ENCODE measurements at places on chromosomes 6 and 20.

DNA sequence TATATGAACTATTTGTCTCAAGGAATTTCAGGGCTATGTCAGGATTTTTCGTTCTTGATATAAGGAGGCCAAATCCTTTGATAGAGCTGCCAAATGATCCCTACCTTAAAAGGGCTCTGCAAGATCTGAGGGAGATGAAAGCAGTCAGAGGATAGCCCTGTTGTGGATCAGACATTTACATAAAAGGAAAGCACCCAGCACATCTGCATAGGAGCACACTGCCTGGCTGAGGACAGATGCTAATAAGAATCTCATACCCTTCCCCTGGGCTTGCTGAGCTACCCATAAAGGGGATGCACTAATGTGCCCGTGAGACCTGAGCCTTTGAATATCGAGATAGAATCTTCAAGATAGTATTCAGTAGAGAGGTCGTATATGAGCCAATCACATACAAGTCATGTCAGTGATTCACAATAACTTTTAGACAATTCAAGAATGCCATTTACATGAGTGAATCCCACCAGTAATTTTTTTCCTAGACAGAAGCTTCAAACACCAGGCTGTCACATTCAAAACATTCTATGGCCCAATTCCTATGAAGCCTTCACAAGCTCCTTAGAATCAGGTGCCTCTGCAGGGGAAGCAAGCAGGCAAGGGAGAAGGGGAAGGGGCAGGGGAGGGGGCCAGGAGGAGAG, 71.1 kb downstream of the STMND1 start:
- no peak overlapping the region for H3K27ac ChIP-seq
- H3K27me3 ChIP-seq, result peaks cover 5% of the 10 kb centered on the region

GRCh38 chr6:15421945-15422733, 176.3 kb downstream of the JARID2 start:
- DNase-seq, result no peak
- no peak overlapping the region for H3K4me3 ChIP-seq
- H3K36me3 ChIP-seq, result peaks cover 36% of the 10 kb centered on the region

DNA sequence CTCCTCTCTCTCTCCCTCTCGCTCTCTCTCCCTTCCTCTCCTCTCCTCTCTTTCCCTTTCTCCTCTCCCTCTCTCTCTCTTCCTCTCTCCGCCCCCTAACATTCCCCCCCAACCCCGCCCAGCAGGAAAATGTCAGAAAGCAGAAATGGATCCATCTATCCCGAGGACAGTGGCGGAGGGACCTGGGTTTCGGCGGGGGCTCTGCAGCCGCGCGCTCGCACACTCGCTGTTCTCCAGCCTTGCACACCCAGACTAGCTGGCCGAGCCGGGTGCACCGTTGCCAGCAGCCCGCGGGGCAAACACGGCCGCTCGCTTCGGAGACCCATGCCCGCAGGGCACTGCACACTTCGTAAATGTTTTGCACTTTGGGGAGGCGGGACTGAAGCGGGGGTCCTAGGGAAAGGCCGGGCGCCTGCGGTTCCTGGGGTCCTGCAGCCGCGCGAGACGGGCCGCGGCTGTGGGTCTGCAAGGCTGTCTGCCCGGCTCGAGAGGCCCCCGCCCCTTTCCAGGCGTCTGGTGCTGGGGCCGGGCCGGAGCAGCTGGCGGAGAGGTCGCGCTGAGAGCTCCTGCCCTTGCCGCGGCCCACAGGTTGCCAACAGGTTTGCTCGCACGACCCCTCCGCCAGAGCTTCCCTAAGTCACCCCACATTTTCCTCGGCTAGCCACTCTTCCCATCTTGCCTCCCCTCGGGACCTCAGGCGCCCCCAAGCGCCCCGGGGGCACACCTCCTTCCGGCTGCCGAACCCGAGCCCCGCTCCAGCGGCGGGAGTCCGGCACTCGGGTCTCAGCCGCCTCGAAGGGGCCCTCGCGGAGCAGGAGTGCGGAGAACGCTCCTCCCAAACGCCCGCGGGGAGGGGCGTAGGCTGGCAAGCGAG, 818 bp upstream of the MDGA1 start:
- DNase-seq, result peak; percentile 78
- H3K27ac ChIP-seq, result peak overlapping the region; percentile 80
- peak overlapping the region; percentile 95 for H3K4me3 ChIP-seq
- H3K36me3 ChIP-seq, result no peaks in the 10 kb centered on the region

DNA sequence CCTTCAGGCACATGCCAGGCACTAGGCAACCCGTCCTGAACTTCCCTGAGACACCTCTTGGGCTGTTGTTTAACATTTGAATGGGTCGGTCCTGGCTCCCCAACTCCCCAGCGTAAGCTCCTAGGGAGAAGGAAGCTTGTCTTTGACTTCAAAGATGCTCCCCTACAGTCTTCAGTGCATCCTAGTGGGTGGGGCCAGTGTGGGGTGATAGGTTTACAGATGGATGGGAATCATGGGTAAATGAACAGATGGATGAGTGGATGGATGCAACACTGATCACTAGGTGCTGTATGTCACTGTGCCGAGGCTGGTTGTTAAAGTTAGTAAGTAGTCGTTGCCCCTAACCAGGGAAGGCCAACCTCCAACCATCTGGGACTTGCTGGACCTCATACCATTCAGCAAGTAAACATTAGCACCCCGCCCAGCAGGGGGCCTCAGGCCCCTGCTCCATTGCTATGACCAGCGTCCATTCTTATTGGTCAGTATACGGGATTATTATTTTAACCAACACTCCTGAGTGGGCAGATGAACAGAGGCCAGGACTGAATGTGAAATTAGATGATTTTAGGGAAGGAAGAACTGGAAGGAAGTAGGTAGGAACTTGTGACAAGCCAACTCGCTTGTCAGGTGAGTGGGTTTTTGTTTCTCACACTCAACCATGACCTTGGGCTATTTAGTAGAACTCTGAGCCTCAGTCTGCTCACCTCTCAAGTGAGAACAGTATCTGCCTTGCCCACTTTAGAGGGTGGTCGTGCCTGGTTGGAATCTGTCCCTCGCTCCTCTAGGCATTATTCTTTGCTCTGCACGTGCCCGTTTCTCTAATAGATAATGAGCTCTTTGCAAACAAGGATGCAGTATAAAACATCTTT, 82.9 kb upstream of the FOXP4 start:
- peaks cover 9% of the 10 kb centered on the region for H3K27me3 ChIP-seq
- H3K36me3 ChIP-seq, result no peaks in the 10 kb centered on the region
- no peak overlapping the region for H3K4me3 ChIP-seq

DNA sequence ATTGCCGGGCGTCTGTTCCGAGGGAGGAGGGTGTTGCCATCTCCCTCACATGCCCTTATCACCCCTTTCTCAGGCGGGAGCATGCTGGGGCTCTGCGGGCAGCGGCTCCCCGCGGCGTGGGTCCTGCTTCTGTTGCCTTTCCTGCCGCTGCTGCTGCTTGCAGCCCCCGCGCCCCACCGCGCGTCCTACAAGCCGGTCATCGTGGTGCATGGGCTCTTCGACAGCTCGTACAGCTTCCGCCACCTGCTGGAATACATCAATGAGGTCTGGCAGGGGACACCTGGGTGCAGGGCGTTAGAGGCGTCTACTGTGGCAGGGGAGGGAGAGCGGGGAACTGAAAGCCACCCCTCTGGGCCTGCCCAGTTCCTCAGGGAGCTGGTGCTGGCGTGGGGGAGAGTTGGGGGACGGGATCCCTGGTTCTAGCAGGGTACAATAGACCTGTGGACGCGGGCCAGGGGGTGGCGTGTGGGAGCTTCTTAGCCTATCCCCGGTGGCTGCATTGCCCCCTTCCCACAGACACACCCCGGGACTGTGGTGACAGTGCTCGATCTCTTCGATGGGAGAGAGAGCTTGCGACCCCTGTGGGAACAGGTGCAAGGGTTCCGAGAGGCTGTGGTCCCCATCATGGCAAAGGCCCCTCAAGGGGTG, 697 bp downstream of the PPT2 start:
- DNase-seq, result peak; percentile 77
- H3K27ac ChIP-seq, result peak overlapping the region; percentile 97
- peaks cover 22% of the 10 kb centered on the region for H3K36me3 ChIP-seq
- H3K4me3 ChIP-seq, result peak overlapping the region; percentile 100

DNA sequence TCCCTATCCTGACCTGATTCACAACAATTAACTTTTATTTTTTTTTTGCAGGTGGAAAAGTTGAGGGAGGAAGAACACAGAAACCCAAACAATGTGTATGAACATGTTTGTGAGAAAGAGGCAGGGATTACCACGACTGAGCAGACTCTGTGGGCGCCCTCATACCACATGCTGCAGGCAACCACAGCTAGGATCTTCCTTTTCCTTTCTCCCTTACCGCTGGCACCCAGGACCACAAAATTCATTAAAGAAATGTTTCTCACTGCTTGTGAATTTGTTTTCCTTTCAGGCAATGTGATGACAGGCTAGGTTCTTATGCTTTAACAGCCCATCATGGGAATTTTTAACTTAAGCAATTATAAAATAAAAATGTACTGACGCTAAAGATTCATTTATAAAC, 287.1 kb downstream of the GMDS start:
- H3K27ac ChIP-seq, result no peak overlapping the region
- H3K4me3 ChIP-seq, result no peak overlapping the region
- H3K4me1 ChIP-seq, result peaks cover 4% of the 10 kb centered on the region
- no peaks in the 10 kb centered on the region for H3K36me3 ChIP-seq
- no peaks in the 10 kb centered on the region for H3K27me3 ChIP-seq
- no peak for DNase-seq

GRCh38 chr6:127855542-127856159, 45.2 kb downstream of the THEMIS start:
- no peak for DNase-seq
- no peaks in the 10 kb centered on the region for H3K4me1 ChIP-seq
- H3K27ac ChIP-seq, result no peak overlapping the region
- no peaks in the 10 kb centered on the region for H3K36me3 ChIP-seq
- H3K27me3 ChIP-seq, result no peaks in the 10 kb centered on the region

DNA sequence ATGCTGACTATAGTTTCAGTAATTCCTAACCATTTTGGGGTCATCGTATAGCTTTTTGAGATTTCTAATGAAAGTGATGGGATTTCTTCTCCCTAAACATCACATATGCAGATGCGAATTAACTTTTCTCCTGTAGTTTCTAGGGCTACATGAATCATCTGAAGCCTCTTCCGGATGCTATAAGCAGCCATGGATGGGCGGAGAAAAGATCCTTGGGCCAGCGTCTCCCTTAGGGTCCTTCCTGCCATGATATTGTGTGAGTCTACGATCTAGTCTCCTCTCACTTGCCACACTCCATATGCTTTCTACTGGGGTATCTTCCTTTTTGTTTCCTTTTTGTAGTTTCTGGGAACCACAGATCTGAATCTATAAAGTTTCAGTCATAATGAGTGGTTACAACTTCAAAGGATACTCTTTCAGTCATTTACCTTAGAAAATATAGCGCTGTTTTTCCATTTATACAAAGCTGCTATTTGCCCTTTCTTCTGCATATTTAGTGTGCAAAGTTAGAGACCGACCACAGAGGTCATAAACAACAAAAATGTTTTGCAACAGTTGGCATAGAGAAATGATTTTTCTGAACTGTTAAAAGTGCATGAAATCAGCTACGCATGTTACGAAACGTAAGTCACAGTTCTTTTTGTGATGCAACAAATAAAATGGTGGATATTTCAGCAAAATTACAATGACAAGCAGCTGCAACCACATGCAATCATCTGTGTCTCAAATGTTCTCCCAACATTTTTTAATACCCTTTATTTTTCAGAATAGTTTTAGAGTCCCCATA, 396.2 kb upstream of the SLC35B3 start:
- peaks cover 12% of the 10 kb centered on the region for H3K4me1 ChIP-seq
- H3K4me3 ChIP-seq, result no peak overlapping the region
- H3K27ac ChIP-seq, result no peak overlapping the region
- no peaks in the 10 kb centered on the region for H3K27me3 ChIP-seq
- H3K36me3 ChIP-seq, result no peaks in the 10 kb centered on the region

- peak overlapping the region; percentile 23 for H3K27ac ChIP-seq
- no peaks in the 10 kb centered on the region for H3K36me3 ChIP-seq
- H3K4me3 ChIP-seq, result peak overlapping the region; percentile 87
These were observed 357 bp downstream of the PCSK2 start for GRCh38 chr20:17227219-17227575.

- no peak for DNase-seq
- H3K27ac ChIP-seq, result peak overlapping the region; percentile 100
- no peak overlapping the region for H3K4me3 ChIP-seq
- H3K27me3 ChIP-seq, result no peaks in the 10 kb centered on the region
- H3K4me1 ChIP-seq, result peaks cover 29% of the 10 kb centered on the region
These were observed 119.8 kb downstream of the NFATC2 start for GRCh38 chr20:51422514-51423289.

DNA sequence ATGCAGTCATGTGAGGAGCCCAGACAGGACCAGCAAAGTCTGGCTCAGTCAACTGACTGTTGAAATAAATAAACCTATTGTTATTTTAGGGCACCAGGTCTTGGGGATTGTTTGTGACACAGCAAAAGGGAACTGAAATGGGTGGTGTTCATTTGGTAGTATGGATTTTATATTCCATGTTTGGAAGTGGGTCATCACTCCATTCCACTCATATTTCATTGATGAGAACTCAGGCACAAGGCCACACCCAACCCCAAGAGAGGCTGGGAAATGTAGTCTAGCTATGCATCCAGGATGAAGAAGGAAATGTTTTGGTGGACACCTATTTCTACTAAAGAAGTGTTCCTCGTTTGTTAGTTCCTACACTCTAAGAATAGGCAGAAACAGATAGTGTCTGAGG, 64.9 kb upstream of the BTBD3 start:
- no peaks in the 10 kb centered on the region for H3K27me3 ChIP-seq
- no peak for DNase-seq
- H3K4me3 ChIP-seq, result no peak overlapping the region
- peaks cover 27% of the 10 kb centered on the region for H3K4me1 ChIP-seq
- H3K27ac ChIP-seq, result no peak overlapping the region
